ENCODE measurements at places on chromosomes 6 and 20. TPM values are rescaled to one million over a fixed set of nuclear protein-coding genes. Genes with fewer than 3 reads are reported as not detected.

DNA sequence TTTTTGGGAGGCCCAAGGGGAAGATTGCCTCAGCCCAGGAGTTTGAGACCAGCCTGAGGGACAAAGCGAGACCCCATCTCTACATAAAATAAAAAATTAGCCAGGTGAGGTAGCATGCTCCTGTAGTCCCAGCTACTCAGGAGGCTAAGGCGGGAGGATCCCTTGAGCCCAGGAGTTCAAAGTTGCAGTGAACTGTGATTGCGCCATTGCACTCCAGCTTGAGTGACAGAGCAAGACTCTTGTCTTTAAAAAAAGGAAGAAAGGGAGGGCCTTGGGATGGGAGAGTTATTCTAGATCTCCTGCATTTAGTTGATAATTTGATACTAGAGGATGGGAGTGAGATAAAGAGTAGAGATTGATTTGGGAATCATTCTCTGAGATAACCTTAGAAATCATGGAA lies 68.1 kb downstream of the ITCH start:
- DNase-seq, result no peak

PCSK2 gene
- not detected for polyA plus RNA-seq

GRCh38 chr20:16283978-16284377 lies 289.3 kb downstream of the KIF16B start:
- DNase-seq, result no peak

PAX1 gene
- not detected for polyA plus RNA-seq

TRIM39 gene
- 10.6 TPM for polyA plus RNA-seq

DNA sequence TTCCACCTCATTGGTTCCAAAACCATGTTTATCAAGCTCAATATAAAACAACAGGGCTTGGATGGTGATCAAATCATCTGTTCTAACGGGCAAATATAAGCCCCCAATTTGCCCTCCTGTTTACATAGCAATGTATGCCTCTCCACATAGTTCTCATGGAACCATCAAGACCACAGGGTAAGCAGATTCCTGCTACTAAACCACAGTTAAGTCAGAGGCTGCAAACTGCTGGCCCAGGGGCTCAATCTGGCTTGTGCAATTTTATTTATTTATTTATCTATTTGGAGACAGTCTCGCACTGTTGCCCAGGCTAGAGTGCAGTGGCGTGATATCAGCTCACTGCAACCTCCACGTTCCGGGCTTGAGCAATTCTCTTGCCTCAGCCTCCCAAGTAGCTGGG lies 18.9 kb upstream of the MTHFD1L start:
- no peak for DNase-seq

GRCh38 chr6:89311853-89312531 lies 3.1 kb downstream of the GABRR2 start:
- DNase-seq, result no peak

DNA sequence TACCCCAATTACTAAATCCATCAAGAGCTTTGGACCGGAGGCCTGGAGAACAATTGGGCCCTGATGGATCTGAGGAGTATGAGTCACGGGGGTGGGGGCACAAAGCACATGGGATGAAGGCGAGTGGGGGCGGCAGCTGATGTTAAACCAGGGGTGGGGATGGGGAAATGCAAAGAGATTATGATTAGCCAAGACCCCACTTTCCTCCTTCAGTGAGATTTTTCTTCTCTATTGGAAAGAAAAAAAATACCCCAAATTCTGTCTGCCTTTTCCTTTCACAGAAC lies 57.9 kb downstream of the ARHGAP40 start:
- no peak for DNase-seq

CPXM1 gene
- 1.2 TPM for polyA plus RNA-seq

- DNase-seq, result no peak
Observed at GRCh38 chr6:8657522-8657921, 222.2 kb upstream of the SLC35B3 start.

SSTR4 gene
- polyA plus RNA-seq, result not detected

DNA sequence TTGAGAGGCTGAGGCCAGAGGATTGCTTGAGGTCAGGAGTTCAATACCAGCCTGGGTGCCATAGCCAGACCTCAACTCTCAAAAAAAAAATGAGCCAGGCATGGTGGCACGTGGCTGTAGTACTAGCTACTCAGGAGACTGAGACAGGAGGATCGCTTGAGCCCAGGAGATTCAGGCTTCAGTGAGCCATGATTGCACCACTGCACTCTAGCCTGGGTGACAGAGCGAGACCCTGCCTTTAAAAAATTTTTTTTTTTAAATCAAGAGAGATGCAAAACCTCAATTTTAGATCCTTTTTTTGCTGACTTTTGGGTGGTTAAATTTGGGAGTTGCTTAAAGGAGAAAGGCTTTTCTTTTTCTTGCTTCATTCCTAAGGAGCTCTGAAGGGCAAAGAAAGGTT lies 70.9 kb downstream of the DHX35 start:
- no peak for DNase-seq

DNA sequence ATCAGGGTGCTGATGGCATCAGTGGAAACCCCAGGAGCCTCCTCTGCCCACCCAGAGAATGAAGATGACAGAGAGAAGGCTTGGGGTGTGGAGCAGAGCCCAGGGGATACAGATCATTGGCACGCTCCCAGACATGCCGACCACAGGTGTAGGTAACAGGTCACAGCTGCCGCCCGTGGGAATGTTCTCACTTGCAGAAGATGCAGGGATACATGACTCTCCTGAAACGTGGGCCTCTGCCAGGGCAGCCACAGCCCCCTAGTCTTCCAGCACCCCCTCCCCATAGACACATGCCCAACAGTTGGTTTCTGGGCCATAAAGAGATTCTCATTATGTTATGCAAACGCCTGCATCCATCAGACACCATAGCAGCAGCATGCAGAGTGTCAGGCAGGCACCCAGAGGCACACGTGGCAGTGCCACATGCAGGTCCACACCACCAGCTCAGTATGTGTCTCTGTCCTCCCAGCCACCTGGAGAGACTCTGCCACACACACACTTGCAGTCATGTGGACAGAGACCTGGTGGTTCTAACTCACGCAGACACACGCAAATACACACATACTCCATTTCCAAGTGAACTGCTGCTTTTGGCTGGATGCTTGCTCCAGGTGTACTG lies 45.5 kb downstream of the LRFN2 start:
- no peak for DNase-seq

DNMT3B gene
- 0.32 TPM for polyA plus RNA-seq

- no peak for DNase-seq
Observed at GRCh38 chr6:53593001-53593488, 48.1 kb upstream of the GCLC start.

GPSM3 gene
- 82.2 TPM for polyA plus RNA-seq

All from immature natural killer cell (primary cell).